OCI-LY7 (cell line): ENCODE measurements at places on chromosomes 6 and 20. TPM values are rescaled to one million over a fixed set of nuclear protein-coding genes. Genes with fewer than 3 reads are reported as not detected.
A peak's percentile ranks its signal among the peaks of the same experiment; 100 is the strongest.

The C6orf163 gene
- total RNA-seq: 2.8 and 3.0 TPM in 2 replicates

The BPI gene
- not detected in 2 replicates for total RNA-seq

DNA sequence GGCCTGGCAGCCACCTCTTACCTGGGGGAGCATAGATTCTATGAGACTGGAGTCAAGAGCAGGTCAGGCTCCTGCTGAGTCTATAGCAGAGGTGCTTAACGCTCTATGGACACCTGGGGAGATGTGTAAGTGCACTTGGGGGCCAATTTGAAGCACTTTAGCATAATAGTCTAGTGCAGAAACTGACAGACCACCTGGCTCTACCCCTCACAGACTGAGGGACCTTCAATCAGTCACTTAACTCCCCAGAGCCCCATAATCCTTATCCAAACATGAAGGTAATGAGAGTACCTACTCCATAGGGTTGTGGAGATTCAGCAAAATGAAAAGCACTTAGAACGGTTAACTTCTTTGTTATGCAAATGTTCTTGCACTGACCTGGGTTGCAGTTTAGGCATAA, 87.3 kb upstream of the SLC22A16 start:
- no peak for DNase-seq

DNA sequence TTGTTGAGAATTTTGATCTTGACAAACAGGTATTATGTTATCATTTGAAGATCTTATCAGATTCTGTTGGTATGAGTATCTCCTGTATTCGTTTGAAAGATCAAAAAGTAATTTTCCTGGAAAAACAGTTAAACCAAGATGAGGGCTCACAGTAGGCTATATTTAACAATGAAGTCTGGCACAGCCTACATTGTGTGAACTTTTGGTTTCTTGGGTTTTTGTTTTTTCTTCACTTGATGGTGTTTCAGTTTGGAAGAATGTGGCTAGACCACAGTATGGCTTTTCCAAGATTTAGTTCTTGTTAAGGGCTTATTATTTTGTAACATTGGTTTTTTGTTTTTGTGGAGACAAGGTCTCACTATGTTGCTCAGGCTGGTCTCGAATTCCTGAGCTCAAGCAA, 306.4 kb downstream of the CDKAL1 start:
- DNase-seq: no peak

DNA sequence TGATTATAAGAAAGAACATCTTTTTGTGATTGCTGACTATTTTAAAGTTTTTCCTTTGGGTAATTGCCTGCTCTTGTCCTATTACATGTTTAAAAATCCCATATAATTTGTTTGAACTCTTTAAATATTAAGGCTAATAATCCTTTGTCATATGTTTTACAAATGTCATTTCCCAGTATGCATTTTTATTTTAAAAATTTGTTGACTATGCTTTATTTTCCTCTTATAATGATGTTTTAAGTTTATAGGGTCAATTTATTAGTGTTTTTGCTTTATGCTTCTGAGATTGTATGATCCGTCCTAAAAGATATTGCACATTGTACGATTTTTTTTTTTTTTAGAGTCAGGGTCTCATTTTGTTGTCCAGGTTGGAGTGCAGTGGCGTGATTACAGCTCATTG, 297.2 kb downstream of the RNF144B start:
- DNase-seq: no peak

DNA sequence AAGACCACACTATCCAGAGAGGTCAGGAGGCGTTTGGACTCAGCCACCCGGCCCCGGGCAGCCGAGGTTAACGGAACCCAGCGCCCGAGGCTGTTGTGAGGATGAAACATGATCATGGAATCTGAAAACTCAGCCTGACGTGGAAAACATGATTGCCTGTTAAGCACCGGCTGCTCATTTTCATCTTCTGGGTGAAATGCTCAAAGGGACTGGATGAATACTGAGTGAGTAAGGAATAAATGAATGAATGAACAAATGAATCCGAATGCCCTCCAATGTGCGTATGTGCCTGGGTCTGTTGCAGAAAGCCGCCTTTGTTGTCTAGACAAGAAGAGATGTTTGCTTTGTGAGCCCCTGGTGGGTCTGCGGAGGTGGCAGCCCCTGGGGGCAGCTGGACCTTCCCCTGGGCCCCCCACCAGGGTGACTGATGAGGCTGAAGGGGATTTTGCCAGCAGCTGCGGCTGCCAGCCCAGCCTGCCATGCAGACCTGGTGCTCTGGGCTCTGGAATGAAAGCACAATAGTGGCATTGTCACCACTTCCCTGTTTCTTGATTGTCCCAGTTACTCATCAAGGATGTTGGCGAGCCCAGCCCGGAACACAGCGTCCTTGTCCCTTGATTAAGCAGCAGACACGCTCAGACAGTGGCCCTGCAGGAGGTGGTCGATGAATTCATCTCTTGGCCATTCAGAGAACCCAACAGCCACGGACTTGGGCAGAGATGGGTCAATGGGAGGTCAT, 211.1 kb downstream of the ANKRD60 start:
- no peak for DNase-seq

- no peak for DNase-seq
Measured at GRCh38 chr6:159609652-159610178, 83.3 kb downstream of the SOD2 start.

DNA sequence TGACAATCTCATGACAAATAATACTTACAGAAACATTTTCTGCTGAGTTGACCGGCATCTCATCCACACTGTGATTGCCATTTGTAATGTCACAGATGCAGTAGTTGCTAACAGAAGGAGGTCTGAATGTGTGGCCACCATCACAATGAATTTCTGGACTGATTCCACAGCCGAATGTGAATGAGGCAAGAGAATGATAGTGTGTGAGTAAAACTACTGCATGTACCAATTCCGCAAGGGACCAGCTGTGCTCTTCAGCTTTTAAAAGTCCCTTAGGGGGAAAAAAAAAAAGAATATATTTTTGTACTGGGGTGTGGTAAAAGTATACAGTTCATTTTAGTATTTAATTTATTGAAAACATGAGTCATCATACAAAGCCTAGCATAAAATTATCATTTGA, 96.2 kb downstream of the SESN1 start:
- DNase-seq: no peak

DNA sequence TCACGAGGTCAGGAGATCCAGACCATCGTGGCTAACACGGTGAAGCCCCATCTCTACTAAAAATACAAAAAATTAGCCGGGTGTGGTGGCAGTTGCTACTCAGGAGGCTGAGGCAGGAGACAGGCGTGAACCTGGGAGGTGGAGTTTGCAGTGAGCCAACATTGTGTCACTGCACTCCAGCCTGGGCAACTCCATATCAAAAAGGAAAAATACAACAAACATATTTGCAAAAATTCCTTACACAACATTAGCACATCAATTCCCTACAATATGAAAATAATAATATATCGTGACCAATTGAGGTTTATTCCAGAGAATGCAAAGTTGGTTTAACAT, 38.8 kb upstream of the PLEKHG1 start:
- DNase-seq: no peak

- no peak for DNase-seq
Measured at GRCh38 chr20:17023036-17023435, 203.8 kb upstream of the PCSK2 start.

DNA sequence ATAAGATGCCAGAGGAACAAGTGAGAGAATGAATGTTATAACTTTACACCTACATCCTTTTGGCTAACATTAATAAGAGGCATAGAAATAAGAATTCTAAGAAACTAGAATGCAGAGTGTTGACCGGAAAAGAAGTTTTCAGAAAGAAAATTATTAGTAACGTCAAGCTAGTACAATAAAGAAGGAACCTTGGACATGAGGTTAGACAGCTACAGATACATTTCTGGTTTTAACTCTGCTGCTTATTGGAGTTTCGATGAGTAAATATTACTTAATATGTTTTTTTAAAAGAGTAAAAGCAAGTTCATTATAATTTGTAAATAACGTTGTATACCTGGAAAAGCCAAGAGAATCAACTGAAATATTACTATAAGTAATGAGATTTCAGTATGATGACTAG, 22.7 kb downstream of the TAB2 start:
- no peak for DNase-seq

DNA sequence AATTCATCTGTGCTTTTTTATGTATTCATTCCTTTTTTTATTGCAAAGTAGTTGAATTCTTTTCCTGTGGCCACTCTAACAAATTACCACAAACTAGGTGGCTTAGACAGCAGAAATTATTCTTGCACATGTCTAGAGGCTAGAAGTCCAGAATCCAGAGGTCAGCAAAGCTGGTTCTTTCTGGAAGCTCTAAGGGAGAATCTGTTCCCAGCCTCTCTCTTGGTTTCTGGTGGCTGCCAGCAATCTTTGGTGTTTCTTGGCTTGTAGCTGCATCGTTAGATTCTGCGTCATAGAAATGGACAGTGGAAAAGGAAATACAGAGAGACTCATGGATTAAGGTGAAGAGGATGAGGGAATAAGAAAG, 39.3 kb downstream of the GSTA2 start:
- DNase-seq: no peak

DNA sequence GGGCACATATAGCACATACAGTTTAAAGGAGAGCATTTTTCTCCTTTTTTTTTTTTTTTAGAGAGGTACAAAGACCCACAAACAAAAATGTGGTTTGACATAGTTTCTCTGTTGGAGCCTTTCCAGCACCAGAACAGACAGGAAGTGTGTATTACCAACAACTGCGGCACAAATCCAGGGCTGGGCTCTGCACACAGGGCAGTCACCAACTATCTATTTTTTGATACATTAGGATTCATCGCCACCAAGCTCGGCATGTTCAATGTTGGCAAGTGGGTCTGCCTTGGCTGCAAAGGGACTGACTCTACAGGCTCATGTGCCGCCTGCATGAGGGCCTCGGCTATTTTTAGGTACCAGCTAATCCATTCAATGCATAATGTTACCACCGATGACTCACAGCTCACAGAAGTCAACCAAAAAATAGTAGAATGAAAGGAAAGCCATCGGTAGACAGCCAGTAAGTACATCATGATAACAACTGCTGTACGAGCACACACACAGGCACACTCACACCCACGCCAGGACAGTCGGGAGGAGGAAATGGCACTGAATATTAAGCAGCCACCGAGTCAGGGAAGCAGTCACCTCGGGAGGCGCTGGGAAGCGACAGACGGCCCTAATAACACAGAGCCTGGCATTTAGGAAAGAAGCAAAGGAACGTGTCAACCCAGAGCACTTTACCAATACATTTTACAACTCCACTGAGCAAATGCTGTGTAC, 81.6 kb downstream of the GMPR start:
- no peak for DNase-seq

- DNase-seq: no peak
Measured at GRCh38 chr6:153727885-153728284, 311.2 kb upstream of the OPRM1 start.

GRCh38 chr20:18742841-18743240, 70.7 kb upstream of the SCP2D1 start:
- DNase-seq: no peak

GRCh38 chr20:49928411-49929141, 7.6 kb upstream of the RNF114 start:
- DNase-seq: peak; percentile 88

GRCh38 chr6:83226517-83226916, 33.4 kb downstream of the RWDD2A start:
- no peak for DNase-seq
